ENCODE measurements at places on chromosomes 5 and 9. TPM values are rescaled to one million over a fixed set of nuclear protein-coding genes. Genes with fewer than 3 reads are reported as not detected.

DNA sequence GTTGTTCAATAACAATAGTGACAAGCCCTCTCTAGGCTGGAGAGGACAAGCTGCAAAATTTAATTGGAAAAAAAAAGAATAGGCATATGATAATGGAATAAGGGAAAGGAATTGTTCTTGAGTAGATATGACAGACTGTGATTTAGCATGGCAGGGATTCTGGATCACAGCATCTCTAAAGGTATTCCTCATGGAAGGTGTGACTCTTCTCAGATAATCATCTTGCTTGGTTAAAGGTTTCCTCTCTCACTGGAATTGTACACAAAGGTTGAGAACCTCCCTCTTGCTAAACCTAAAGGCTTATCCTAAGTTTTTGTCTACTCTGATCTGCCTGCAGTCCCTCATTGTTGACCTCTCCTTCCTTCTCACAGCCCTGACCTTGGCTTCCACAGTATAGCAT is 31.6 kb downstream of the ELOVL7 start:
- no peak for DNase-seq

DNA sequence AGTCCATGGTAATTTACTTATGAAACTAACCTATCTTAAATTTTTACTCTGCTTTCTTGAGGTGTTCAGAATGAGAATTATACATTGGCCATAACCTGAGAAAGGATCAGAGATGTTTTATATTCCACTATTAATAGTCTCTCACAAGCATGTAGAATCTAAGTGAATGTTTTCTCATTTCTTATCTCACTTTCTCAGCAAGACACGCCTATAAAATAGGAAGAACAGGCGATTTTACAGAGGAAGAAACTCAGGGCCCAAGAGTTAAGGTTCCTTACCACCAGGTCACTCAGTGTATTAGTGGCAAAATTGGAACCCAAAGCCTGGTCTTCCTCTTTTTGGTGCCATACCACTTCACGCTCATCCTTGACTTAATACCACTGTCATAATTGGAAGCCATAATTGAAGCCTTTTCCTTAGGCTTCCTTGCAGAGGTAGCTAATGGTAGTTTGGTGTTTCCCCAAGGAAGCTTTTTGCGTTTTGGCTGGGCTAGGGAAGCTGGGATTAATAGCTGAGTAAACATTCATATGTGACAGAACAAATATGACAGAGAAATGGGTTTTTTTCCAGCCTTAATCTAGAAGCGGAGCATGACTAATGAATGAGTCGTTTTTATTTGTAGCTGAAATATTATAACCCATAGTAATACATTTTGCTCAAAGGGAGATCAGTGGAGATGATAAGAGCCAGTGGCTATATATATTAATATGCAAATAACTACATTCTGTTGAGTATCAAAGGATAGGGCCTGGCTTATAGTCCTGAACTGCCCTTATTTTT is 16.9 kb downstream of the HMGXB3 start:
- no peak for DNase-seq

Gene SH3TC2
- not detected for total RNA-seq

Gene TLN1
- 238 TPM for total RNA-seq

Gene TSLP
- 0.54 TPM for total RNA-seq

DNA sequence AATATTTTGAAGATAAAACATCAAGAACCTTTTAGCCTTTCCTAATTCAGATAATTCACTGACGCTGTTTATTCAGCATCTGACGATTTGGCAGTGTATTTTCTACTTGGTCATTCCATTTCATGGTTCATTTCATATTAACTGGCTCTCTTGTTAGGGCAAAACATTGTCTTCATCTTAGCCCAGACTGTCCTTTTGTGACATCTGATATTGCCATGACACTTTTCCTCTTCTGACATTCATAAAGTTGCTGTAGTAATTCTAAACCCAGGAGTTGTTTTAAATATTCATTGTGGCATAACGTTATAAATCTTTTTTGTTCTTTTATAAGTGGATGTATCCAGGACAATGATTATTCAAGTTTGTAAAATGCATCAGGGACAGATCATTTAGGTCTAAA is 1.8 kb downstream of the SCAMP1 start:
- no peak for DNase-seq

GRCh38 chr5:102018690-102019089 is 277.4 kb downstream of the SLCO4C1 start:
- no peak for DNase-seq

Gene CCDC192
- total RNA-seq = not detected

Measured in activated CD4-positive, alpha-beta T cell treated with anti-CD3 and anti-CD28 coated beads for 36 hours (primary cell).